ENCODE measurements at places on chromosomes 7 and 10. TPM values are rescaled to one million over a fixed set of nuclear protein-coding genes. Genes with fewer than 3 reads are reported as not detected.

EN2 gene
- total RNA-seq, result not detected

PLEKHS1 gene
- total RNA-seq, result not detected

PDE1C gene
- total RNA-seq, result 0.11 TPM

TAS2R3 gene
- total RNA-seq, result 0.46 TPM

EBLN1 gene
- total RNA-seq, result not detected

PRTFDC1 gene
- 22.5 TPM for total RNA-seq

UPK3BL2 gene
- total RNA-seq, result 1.2 TPM

ENTPD1 gene
- 5.7 TPM for total RNA-seq

MLXIPL gene
- not detected for total RNA-seq

ADK gene
- 63.2 TPM for total RNA-seq

ZNF680 gene
- 13.6 TPM for total RNA-seq

TLX1 gene
- total RNA-seq, result 0.60 TPM

SPOCK2 gene
- total RNA-seq, result 0.20 TPM

ASAH2 gene
- 0.46 TPM for total RNA-seq

SLC16A12 gene
- total RNA-seq, result 0.66 TPM

H2AZ2 gene
- total RNA-seq, result 260 TPM

ARHGEF35 gene
- 0.88 TPM for total RNA-seq

FXYD4 gene
- total RNA-seq, result not detected

SLC18A3 gene
- total RNA-seq, result not detected

CLCN1 gene
- total RNA-seq, result not detected

BUD31 gene
- total RNA-seq, result 116 TPM

LRRC27 gene
- total RNA-seq, result 9.3 TPM

CHCHD3 gene
- total RNA-seq, result 91.3 TPM

ZCWPW1 gene
- total RNA-seq, result 0.42 TPM

TRIM73 gene
- 0.67 TPM for total RNA-seq

GLI3 gene
- total RNA-seq, result 3.8 TPM

CAV2 gene
- 270 TPM for total RNA-seq

PNLIPRP2 gene
- not detected for total RNA-seq

CYP2E1 gene
- 0.13 TPM for total RNA-seq

PTN gene
- 0.13 TPM for total RNA-seq

RASSF4 gene
- total RNA-seq, result 12.3 TPM

TMEM26 gene
- total RNA-seq, result 0.14 TPM

SPACDR gene
- total RNA-seq, result 1.2 TPM

AMZ1 gene
- total RNA-seq, result not detected

EVX1 gene
- total RNA-seq, result not detected

NPC1L1 gene
- total RNA-seq, result not detected

CPA2 gene
- total RNA-seq, result not detected

GNGT1 gene
- total RNA-seq, result not detected

CREB3L2 gene
- 23.5 TPM for total RNA-seq

GSTO2 gene
- 0.25 TPM for total RNA-seq

PRKCQ gene
- 0.33 TPM for total RNA-seq

TFEC gene
- total RNA-seq, result 15.4 TPM

STK31 gene
- 0.07 TPM for total RNA-seq

TMUB1 gene
- 18.0 TPM for total RNA-seq

HTR5A gene
- not detected for total RNA-seq

OR13A1 gene
- total RNA-seq, result not detected

HKDC1 gene
- total RNA-seq, result not detected

CCDC3 gene
- 0.66 TPM for total RNA-seq

FOXP2 gene
- not detected for total RNA-seq

SORBS1 gene
- total RNA-seq, result 3.9 TPM

ELFN1 gene
- 1.2 TPM for total RNA-seq

LMOD2 gene
- 0.07 TPM for total RNA-seq

KLLN gene
- total RNA-seq, result 0.25 TPM

DRGX gene
- total RNA-seq, result not detected

GDF2 gene
- total RNA-seq, result not detected

SLC26A5 gene
- total RNA-seq, result not detected

HOXA6 gene
- 0.42 TPM for total RNA-seq

LIPN gene
- not detected for total RNA-seq

ANKRD2 gene
- 0.78 TPM for total RNA-seq

POU6F2 gene
- total RNA-seq, result not detected

Measured in pulmonary artery endothelial cell (primary cell).